ENCODE measurements at places on chromosomes 11 and 22. TPM values are rescaled to one million over a fixed set of nuclear protein-coding genes. Genes with fewer than 3 reads are reported as not detected.

CRYBA4 gene
- total RNA-seq: not detected

TYR gene
- total RNA-seq: 2.0 TPM

MCHR1 gene
- total RNA-seq: not detected

DGCR6 gene
- total RNA-seq: 0.96 TPM

YAP1 gene
- 55.1 TPM for total RNA-seq

OR52A1 gene
- total RNA-seq: not detected

USP2 gene
- total RNA-seq: 0.24 TPM

PIH1D2 gene
- 6.4 TPM for total RNA-seq

C22orf31 gene
- total RNA-seq: not detected

THAP12 gene
- 56.9 TPM for total RNA-seq

IGLL1 gene
- not detected for total RNA-seq

OR4A16 gene
- not detected for total RNA-seq

KLHL35 gene
- total RNA-seq: 1.8 TPM

NRGN gene
- total RNA-seq: 1.9 TPM

SORL1 gene
- 1.3 TPM for total RNA-seq

MS4A6A gene
- not detected for total RNA-seq

Measured in RPMI7951 (cell line).